ENCODE measurements at places on chromosomes 1 and 21. TPM values are rescaled to one million over a fixed set of nuclear protein-coding genes. Genes with fewer than 3 reads are reported as not detected.

DNA sequence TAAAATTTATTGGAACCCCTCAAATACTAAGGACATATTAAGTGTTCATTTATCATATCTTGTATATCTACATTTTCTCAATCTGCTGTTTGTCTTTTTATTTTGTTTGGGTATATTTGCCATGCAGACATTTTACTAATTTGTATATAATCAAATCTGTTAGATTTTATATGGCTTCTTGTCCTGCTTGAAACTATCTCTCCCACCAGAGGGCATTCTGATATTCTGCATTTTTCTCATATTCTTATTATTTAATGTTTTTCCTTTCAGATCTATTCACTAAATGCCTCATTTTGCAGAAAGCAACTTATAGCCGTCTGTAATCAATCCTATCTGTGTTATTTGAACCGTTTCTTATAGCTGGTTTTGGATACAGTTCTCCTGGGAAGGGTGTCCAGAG lies 745.5 kb downstream of the LRRIQ3 start:
- no peak for DNase-seq

- no peak for DNase-seq
These were observed 1.4 kb upstream of the BRINP3 start for GRCh38 chr1:190479050-190479397.

GRCh38 chr1:69492286-69492685 lies 75.4 kb upstream of the LRRC7 start:
- DNase-seq, result no peak

GRCh38 chr1:61233121-61233660 lies 150.8 kb downstream of the NFIA start:
- no peak for DNase-seq

GRCh38 chr1:173024543-173024942 lies 26.2 kb downstream of the TNFSF18 start:
- DNase-seq, result no peak

DNA sequence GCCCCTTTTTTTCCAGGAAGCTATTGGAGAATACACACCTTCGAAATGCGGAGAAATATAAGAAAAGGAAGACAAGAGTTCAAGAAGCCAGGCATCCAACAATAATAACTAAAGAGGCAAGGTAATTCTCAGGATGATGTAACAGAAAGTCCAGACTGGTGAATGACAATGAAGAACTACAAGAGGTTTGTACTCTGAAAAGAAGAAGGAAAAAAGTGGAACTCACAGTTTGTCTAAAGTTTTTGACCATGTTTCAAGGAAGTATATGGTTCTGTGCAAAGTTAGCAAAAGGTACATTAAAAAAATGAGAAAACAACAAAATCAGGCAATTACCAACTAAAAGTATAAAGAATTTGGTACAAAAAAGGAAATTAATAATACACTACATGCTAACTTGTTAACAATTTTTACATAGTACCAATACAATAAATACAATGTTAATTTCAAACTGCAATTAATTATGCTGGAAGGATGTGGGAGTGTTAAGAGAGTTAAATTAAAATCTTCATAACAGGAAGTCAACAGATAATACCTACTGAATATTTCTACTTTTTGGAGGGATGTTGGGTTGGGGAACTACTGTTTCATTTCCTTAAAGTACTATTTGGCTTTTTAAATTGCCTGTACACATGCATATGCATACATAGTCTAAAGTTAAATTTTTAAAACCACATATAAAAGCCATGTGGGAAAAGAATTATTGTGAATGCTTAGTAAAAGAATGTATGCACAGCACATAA lies 12.9 kb upstream of the CD55 start:
- no peak for DNase-seq

GRCh38 chr1:54437783-54438182 lies 31.6 kb upstream of the SSBP3 start:
- no peak for DNase-seq

DNA sequence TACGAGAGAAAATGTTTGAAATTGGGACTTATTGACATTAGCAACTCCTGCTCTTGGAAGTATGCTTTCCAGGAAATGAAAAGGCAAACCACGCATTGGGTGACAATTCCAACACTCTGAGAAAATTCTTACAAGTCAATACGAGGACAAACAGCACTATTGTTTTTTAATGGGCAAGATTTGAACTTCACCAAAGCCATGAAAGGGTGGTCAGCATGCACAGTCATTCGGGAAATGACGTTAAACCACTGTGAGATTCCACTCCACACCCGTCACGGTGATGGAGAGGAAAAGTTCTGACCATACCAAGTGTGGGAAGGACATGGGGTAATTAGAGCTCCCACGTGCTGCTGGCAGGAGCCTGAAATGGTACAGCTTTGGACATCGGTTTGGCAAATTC lies 12.2 kb upstream of the PRXL2B start:
- DNase-seq, result no peak

Gene AUNIP
- total RNA-seq, result not detected

Gene C1orf115
- 24.3 TPM for total RNA-seq

Gene CAPN8
- total RNA-seq, result not detected

All from sciatic nerve (tissue), 2 donors.